ENCODE measurements at places on chromosomes 16 and 17.
A peak's percentile ranks its signal among the peaks of the same experiment; 100 is the strongest.

DNA sequence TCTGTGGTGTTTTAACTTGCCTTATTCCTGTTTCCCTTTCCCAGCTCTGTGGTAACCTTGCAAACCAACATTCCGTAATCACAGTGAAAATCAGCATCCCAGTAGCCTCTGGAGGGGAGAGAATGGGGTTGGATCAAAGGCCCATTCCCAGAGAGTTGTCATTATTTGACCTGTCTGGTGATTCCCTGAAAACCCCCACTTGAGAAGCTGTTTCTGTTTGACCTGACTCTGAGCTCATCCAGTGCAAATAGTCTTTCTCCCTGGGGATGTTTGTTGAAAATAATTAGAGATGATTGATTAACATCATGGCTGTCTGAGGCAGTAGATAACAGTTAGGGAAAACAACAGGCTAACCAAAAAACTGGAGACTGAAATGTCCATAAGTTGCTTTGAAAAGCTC, 3.0 kb downstream of the CACNG1 start:
- DNase-seq, result no peak

- DNase-seq, result no peak
Observed at GRCh38 chr16:13148294-13148693, 246.9 kb downstream of the SHISA9 start.

DNA sequence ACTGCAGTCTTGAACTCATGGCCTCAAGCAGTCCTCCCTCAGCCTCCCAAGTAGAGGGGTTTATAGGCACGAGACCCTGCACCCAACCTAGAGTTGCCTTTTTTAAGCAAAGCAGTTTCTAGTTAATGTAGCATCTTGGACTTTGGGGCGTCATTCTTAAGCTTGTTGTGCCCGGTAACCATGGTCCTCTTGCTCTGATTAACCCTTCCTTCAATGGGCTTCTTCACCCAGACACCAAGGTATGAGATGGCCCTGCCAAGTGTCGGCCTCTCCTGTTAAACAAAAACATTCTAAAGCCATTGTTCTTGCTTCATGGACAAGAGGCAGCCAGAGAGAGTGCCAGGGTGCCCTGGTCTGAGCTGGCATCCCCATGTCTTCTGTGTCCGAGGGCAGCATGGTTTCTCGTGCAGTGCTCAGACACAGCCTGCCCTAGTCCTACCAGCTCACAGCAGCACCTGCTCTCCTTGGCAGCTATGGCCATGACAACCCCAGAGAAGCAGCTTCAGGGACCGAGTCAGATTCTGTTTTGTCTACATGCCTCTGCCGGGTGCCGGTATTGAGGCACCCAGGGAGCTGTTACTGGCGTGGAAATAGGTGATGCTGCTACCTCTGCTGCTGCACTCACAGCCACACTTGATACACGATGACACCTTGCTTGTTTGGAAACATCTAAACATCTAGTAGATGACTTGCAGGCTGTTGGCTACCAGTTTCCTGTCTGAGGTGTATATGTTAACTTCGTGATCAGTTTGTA, 3.3 kb downstream of the RPL13 start:
- DNase-seq, result no peak

GRCh38 chr17:32659419-32659842, 172.6 kb downstream of the CDK5R1 start:
- DNase-seq, result peak; percentile 82

DNA sequence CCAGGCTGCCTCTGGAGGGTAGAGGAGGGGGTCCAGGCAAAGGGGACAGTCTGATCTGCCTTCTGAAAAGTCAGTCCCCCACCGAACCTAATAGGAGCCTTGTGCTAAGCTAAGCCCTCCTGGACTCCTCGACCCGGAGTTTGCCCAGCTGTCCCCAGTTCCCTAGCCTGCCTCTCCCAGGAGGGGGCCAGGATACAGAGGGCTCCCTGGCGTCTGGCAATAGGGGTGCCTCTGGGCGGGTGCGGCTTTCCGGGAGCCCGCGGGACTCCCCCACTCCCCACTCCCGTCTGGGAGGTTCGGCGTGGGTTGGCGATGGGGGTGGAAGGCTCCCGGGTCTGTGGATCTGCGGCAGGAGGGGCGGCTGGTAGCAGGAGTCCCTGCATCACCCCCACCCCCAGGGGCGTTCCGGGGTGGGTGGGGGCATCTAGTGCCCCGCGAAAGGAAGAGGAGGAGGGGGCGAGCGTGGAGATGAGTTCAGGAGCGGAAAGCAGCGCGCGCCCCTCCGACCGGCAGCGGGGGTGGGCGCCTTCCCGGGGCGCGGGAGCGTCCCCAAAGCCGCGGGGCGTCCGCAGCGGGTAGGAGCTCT, 1.2 kb downstream of the GSG1L start:
- no peak for DNase-seq

DNA sequence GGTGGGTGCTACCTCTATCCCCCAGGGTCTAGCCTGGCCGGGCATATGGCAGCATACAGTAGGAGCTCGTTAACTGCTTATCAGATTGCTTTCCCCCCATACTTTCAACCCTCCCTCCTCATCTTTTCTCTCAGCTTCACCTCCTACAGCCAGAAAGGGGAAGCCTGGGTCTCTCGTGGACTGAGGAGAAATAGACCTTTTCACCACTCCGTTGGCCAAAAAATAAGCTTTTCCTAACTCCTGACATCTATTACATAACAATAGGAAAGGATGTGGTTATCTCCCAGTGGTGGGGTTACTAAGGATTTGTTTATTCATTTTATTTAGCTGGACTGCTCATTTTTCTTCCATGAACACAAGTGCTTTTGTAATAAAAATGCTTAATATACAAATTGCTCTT, 9.0 kb upstream of the CXCL16 start:
- DNase-seq, result no peak

Data from KBM-7 (cell line).